ENCODE measurements at places on chromosomes 13 and 19. TPM values are rescaled to one million over a fixed set of nuclear protein-coding genes. Genes with fewer than 3 reads are reported as not detected.

MAN2B1 gene
- total RNA-seq = 143 TPM

GPC5 gene
- not detected for total RNA-seq

GRCh38 chr13:76038920-76039716 lies 403.0 kb downstream of the LMO7 start:
- H3K27ac ChIP-seq = no peak overlapping the region
- H3K4me1 ChIP-seq = no peaks in the 10 kb centered on the region
- no peak for DNase-seq
- no peak overlapping the region for H3K4me3 ChIP-seq
- H3K36me3 ChIP-seq = no peaks in the 10 kb centered on the region
- H3K27me3 ChIP-seq = peaks cover 2% of the 10 kb centered on the region

- DNase-seq = no peak
- no peaks in the 10 kb centered on the region for H3K4me1 ChIP-seq
- no peaks in the 10 kb centered on the region for H3K36me3 ChIP-seq
- H3K4me3 ChIP-seq = no peak overlapping the region
- no peaks in the 10 kb centered on the region for H3K27me3 ChIP-seq
Observed at GRCh38 chr13:71149498-71150363, 717.3 kb downstream of the DACH1 start.

DNA sequence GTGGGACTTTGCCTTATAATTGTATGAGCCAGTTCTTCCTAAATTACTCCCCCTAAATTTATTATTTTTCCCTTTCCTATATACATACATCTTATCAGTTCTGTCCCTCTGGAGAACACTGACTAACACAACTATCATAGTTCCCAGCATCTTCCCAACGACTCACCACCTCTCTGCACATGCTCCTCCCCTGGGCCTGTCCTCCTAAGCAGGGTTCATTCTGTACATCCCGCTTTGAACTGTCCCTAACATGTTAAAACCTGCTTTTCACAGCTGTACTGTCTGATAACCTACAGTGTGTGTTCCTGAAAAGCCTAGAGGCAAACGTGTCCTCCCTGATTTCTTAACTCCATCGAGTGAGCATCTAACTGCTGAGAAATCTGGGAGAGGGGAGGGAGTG lies 141.7 kb downstream of the EFNB2 start:
- no peak for DNase-seq
- no peaks in the 10 kb centered on the region for H3K27me3 ChIP-seq
- H3K4me1 ChIP-seq = no peaks in the 10 kb centered on the region
- no peak overlapping the region for H3K27ac ChIP-seq
- H3K36me3 ChIP-seq = no peaks in the 10 kb centered on the region
- no peak overlapping the region for H3K4me3 ChIP-seq

- no peak overlapping the region for H3K4me3 ChIP-seq
- no peak for DNase-seq
- H3K36me3 ChIP-seq = no peaks in the 10 kb centered on the region
- H3K27ac ChIP-seq = no peak overlapping the region
Observed at GRCh38 chr13:91144054-91144453, 203.4 kb upstream of the MIR17HG start.

DNA sequence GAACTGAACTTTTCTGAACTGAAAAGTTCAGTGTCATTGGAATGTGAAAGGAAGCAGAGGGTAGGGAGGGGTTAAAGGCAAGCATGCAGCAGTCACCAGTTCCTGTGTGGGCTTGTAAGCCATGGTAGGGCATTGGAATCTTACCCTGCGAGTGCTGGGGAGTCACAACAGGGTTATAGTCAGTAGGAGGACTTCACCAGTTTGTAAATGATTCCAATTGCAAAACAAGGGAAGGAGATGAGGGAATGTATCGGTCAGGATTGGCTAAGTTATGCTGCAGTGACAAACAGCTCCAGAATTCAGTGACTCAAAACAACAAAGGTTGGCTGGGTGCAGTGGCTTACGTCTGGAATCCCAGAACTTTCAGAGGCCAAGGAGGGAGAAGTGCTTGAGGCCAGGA lies 12.8 kb downstream of the LYPD3 start:
- peaks cover 24% of the 10 kb centered on the region for H3K4me1 ChIP-seq
- H3K27ac ChIP-seq = no peak overlapping the region
- no peak for DNase-seq
- H3K4me3 ChIP-seq = no peak overlapping the region

GRCh38 chr13:102914339-102914930 lies 68.6 kb downstream of the ERCC5 start:
- H3K27ac ChIP-seq = no peak overlapping the region
- H3K4me1 ChIP-seq = no peaks in the 10 kb centered on the region
- H3K4me3 ChIP-seq = no peak overlapping the region

DNA sequence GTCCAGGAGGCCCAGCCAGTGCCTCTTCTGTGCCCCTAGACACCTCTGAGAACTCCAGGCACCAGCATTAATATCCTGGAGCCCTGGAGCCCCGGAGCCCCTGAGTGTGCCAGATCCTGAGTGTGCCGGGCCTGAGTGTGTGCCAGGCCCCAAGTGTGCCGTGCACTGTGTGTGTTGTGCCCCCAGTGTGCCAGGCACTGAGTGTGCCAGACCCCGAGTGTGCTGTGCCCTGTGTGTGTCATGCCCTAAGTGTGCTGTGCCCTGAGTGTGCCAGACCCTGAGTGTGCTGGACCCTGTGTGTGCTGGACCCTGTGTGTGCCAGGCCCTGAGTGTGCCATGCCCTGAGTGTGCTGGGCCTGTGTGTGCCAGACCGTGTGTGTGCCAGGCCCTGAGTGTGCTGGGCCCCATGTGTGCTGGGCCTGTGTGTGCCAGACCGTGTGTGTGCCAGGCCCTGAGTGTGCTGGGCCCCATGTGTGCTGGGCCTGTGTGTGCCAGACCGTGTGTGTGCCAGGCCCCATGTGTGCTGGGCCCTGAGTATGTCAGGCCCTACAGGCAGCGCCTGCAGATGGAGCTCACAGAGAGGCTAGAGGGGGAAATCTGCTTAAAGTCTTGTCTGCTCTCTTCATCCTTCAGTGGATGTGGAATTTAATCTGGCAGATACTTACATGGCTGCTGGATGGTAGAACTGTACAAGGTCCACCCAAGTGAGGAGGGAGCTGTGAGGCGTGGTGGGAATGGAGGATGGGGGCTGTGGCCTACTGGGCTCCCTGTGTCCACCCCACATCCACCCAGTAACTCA lies 53.9 kb downstream of the C13orf46 start:
- H3K36me3 ChIP-seq = no peaks in the 10 kb centered on the region
- no peak overlapping the region for H3K4me3 ChIP-seq
- no peak overlapping the region for H3K27ac ChIP-seq
- DNase-seq = no peak

Measured in activated CD4-positive, alpha-beta T cell treated with anti-CD3 and anti-CD28 coated beads, Interleukin-2, amount 10 ng/mL, durations not matched to agents 7 days and 5 days (primary cell).